ENCODE measurements at places on chromosomes 12 and 14. TPM values are rescaled to one million over a fixed set of nuclear protein-coding genes. Genes with fewer than 3 reads are reported as not detected.

- no peak for DNase-seq
These were observed 1211.4 kb downstream of the VRK1 start for GRCh38 chr14:98008381-98009113.

- no peak for DNase-seq
These were observed 18.9 kb downstream of the KIF26A start for GRCh38 chr14:104157016-104157928.

DNA sequence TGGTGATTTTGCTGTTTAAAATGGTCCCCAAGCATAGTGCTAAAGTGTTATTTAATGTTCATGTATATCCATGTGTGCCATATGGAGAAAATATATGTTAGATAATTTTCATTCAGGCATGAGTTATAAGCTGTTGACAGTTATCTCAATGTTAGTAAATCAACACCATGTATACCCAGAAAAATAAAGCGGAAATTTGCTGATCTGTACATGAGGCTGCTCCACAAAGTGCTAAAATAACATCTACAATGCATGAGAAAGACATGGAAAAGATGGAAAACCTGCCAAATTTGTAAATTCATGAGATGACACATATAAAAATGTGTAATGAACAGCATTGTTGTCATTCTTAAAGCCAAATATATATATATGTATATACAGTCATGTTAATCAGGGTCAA lies 1199.2 kb downstream of the FSCB start:
- no peak for DNase-seq

GPR137C gene
- total RNA-seq, result 0.48 TPM

EML5 gene
- total RNA-seq, result 59.4 TPM

FOXG1 gene
- total RNA-seq, result 1.3 TPM

SMCO2 gene
- total RNA-seq, result not detected

KLRK1 gene
- total RNA-seq, result 0.24 TPM

Measured in ovary (tissue), 10 donors.